ENCODE measurements at places on chromosomes 6 and 20.
A peak's percentile ranks its signal among the peaks of the same experiment; 100 is the strongest.

DNA sequence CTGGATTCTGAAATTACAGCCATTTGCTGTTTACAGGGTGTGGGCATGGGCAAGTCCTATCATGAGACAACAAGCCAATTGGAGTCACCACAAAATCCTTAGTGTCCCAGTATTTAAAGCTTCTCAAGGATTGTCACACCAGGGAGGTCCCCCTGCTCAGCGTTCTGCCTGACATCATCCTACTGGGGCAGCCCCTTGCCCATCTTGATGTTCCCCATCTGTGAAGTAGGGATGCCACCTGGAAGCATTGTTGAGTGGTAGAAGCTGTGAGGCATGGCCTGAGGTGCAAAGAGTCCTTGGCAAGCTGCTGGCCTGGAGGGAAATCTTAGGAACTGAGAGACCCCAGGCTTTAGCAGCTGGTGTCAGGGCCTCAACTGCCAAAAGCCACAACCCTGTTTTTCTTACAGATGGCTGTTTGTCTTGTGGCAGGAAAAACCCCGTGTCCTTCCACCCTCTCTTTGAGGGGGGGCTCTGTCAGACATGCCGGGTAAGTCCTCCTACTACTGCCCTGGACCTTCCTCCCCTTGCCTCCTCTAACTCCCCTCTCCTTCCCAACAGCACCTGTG is 23.3 kb upstream of the MAPRE1 start:
- DNase-seq = no peak

DNA sequence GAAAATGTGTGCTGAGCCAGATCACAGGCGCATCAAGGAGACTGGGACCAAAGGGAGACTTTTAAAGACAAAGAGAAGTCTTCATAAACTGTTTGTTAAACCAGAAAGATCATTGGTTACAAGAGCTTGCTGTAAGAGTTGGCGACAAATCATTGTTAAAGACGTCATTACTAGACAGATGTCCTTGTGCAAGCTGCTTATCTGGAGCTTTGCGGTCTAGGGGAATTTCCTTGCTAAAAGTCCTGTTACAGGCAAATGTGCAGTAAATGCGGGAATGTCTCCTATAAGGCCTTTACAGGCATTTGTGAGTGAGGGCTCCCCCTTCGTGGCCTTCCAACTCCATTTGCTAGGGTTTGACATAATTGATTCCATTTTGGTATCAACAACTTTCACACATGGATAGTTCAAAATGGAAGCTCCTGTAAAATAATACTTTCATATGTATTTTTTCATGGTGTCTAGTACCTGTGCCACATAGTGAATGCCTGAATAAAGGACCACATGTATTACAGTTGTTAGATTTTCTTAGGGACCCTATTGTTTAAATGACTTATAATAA is 362.4 kb downstream of the UTRN start:
- no peak for DNase-seq

DNA sequence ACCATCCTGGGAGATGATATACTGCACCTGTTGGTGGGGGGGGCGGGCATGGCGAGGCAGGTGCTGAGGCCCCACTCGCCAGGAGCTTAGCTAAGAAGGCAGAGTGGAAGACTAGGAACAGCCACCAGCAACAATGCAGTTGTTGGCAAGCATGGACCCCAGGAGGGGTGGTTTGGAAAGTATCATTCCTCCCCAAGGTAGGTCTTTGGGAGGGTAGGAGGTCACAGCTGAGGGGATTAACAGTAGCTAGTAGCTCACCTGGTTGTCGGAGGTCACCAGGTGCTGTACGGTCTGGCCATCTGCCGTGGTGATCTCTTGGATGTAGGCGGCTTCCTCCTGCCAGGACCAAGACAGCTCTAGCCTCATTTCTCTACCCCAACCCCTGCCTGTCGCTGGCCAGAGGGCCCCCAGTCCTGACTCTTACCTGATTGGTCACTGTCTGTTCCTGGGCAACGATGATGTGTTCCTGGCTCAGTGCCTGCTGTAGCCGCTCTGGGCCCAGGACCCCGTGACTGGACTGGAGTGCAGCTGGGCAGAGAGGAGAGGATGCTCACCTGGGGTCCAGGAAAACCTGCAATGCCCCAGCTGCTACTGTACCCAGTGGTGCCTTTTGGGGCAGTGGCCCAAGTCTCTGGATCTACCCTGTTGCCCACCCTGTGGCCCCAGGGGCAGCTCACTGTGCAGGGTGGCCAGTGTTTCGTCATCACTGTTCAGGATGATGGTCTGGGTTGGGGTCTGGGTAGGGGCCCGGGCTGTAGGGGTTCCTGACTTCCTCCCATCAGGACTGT is 15.3 kb downstream of the PCIF1 start:
- DNase-seq = no peak

DNA sequence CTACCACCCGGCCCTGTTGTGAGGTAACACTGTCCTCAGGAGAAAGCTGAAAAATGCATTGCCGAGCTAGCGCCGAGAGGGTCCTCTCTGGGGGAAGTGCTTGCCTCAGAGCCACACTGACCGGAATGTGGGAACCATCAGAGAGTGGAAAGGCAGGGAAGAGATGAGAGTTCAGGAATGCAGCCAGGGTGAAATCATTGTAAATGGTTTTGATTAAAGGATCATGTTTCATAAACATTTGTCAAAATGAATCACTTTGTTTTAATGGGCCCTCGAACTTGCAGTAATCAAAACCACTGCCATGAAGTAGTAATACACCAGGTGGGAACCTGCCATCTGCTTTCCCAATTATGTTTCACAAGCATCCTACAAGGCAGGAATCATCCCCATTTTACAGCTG is 16.9 kb upstream of the IL17F start:
- DNase-seq = no peak

GRCh38 chr20:4471221-4471620 is 250.5 kb upstream of the PRND start:
- no peak for DNase-seq

- no peak for DNase-seq
Observed at GRCh38 chr6:26257272-26257671, 107.7 kb upstream of the BTN3A2 start.

DNA sequence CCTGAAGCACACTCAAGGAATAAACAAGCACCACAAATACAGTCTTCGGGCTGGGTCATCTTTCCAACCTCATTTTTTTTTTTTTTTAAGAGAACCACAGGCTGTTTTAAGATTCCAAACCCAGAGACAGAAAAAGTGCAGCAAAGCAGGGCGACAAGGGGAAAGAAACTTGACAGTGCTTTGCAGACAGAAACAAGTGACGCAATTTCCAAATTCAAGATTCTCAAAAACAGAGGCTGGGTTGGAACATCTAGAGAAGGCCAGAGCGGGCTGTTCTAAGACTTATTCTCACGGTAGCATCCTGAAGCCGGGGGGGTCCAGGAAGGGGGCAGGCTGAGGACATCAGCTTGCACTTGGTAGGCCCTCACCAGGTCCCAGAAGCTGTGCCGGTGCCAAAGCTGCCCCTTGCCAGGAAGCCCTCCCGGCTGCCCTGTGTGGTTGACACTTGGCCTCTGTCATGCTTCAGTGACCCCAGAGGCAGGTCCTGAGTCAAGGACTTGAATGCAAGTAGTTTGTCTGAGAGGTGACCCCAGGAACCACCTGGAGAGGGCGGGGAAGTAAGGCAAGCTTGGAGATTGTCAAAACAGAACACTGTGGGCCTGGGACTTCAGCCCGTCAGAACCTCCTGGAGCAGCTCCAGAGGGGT is 50.5 kb downstream of the BMP7 start:
- DNase-seq = no peak

GRCh38 chr20:1434571-1435336 is 31.9 kb downstream of the NSFL1C start:
- no peak for DNase-seq

GRCh38 chr6:15516378-15516777 is 146.4 kb downstream of the DTNBP1 start:
- no peak for DNase-seq

- no peak for DNase-seq
Observed at GRCh38 chr6:126227833-126228702, 111.8 kb upstream of the CENPW start.

DNA sequence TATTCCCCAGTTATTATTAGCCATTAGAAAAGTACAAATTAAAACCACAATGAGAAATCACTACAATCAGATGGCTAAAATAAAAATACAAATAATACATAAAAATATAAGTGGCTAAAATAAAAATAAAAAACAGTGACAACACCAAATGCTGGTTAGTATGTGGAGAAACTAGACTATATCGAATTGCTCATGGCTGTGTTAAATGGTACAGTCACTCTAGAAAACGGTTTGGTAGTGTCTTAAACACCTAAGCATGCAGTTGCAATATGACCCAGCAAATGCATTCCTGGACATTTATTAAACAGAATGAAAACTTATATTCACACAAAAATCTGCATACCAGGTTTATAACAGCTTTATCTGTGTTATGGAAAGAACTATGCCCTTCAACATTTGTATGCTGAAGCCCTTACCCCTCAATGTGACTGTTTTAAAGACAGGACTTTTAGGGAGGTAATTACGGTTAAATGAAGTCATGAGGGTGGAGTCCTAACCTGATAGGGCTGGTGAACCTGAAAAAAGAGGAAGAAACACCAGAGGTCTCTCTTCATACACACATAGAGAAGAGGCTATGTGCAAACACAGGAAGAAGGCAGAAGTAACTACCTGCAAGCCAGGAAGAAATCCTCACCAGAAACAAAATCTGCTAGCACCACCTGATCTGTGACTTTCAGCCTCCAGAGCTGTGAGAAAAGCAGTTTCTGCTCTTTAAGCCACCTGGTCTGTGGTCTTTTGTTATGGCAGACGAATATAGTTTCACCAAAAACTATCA is 84.9 kb downstream of the ASCC3 start:
- no peak for DNase-seq

- DNase-seq = no peak
Observed at GRCh38 chr6:138371720-138372119, 6.0 kb upstream of the SMIM28 start.

- DNase-seq = no peak
Observed at GRCh38 chr6:156021746-156022396, 566.2 kb upstream of the NOX3 start.

GRCh38 chr6:113361014-113361645 is 496.0 kb upstream of the MARCKS start:
- no peak for DNase-seq

GRCh38 chr6:130858054-130858453 is 30.8 kb downstream of the SMLR1 start:
- no peak for DNase-seq

DNA sequence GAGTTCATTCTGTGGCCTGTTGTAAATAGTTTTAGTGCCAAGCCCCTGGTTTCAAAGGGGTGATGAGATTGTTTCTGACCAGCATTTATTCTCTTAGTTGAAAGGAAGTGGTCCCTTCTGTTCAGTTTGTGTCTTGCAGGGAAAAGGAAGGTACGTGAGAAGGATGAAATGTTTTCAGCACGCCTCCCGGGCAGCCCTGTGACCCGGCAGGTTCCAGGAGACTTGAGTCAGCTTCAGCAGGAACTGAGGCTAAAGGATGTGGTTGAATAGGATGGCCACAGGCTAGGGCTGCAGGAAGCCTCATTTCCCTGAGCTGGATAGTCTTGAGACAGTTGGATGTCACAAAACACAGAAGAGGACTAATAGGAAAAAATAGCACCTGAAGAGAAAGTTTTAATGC is 132.4 kb upstream of the SYNDIG1 start:
- no peak for DNase-seq

DNA sequence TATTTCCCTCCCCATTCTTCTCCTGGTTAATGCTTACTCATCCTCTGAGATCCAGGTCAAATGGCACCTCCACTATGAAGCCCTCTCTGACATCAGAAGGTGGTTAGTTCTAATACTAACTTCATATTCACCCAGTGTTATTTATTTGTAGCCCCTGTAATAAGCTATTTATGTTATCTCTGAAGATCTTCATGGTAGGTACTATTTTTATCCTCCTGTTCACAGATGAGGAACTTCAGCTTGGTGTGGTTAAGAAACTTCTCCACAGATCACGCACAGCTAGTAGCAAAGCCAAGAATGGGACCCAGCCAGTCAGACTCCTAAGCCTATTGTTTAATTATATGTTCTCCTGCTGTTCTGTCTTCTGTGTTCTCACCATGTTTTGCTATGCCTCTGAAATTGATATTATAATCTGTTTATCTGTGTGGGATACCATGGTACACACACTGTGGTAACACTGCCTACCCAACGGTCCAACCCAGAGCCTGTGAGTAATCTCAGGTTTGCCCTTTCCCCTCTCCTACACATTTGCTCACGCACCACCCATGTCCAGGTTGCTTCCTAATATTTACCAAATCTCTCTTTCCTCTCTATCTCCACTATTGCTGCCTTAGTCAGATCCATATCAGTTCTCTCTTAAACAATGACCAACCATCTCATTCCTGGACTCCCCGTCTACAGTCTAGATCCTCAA is 98.4 kb downstream of the IPCEF1 start:
- no peak for DNase-seq

DNA sequence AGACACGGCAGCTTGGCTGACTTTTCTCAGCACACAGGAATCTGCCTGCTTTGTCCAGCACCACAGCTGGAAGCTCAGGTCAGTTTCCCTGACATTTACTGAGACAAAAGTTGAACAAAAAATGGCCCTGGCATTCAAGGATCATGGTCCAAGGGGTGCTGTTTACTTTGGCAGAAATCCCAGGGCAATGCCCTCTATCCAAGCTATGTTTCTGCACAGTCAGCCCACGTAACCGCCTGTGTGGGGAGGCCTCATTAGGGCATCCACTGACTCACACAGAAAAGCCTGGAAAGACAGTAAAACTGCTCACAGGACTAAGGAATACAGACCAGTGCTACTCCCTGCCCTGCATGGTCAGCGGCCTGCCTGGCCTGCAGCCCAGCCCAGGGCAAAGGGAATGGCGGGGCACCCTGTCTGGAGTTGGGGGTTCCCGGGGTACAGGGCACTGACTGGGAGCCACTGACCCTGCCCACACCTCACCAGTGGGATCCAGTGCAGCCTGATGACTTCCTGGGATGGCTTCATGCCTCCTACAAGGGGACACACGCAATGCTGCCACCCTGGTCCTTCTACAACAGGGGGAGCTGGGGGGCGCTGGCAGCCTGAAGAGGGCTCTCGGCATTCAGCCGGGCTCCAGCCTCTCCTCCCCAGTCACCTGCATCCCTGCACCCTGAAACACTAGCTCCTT is 77.1 kb downstream of the NINL start:
- DNase-seq = peak; percentile 49

DNA sequence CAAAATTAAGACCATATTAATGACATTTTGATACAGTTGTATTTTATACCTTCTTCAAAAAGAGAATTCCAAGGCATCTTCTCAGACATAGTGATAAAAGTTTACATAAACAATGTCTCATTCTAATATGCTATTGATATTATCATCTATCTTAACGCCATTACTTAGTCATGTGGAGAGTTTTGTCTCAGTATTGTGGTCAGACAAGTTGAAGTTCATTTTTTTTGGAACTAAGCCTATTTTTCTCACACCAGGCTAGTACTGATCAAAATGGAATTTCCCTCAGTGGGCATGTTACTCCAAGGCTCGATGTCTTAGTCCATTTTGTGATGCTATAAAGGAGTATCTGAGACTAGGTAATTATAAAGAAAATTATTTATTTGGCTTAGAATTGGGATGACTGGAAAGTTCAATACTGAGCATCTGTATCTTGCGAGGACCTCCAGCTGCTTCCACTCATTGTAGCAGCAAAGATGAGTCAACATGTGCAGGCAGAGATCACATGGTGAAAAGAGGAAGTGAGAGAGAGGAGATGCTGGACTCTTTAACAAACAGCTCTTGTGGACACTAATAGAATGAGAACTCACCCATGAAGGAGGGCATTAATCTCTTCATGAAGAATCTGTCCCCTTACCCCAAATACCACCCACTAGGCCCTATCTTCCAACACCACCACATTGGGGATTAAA is 825.5 kb upstream of the MANEA start:
- DNase-seq = no peak

- no peak for DNase-seq
Observed at GRCh38 chr6:30955367-30956042, 14.7 kb downstream of the MUCL3 start.

- DNase-seq = no peak
Observed at GRCh38 chr6:44667226-44667625, 279.7 kb downstream of the CDC5L start.
